Stimulated activated CD8-positive, alpha-beta memory T cell treated with anti-CD3 and anti-CD28 coated beads, Interleukin-4, amount 100 ng/mL, for 1 hour (primary cell): ENCODE measurements at places on chromosomes 2 and 18.

GRCh38 chr18:46630160-46630559, 26.9 kb downstream of the LOXHD1 start:
- no peak for DNase-seq

GRCh38 chr2:69188182-69188900, 175.4 kb downstream of the ANTXR1 start:
- no peak for DNase-seq

- no peak for DNase-seq
Observed at GRCh38 chr2:9174771-9175437, 31.7 kb upstream of the ASAP2 start.

DNA sequence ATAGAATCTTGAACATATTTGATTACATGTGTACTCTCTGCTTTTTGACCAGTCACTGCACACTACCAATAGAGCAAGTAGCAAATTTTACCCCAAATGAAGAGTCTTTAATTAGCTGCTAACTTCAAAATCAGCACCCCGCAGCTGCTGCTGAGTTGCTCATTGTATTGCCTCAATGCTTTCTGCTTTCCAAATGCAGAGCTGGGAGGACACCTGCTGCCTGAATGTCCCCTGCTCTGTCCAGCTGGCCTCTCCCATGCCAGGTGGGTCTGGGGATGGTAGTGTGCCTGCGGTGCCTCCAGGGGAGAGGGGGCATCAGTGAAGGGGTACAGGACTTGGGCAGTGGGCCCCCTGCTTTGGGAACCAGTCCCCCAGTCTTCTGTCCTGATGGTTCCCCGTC, 184.8 kb downstream of the PRKCE start:
- DNase-seq: no peak

- DNase-seq: no peak
Observed at GRCh38 chr2:38344813-38345212, 32.3 kb downstream of the ATL2 start.

DNA sequence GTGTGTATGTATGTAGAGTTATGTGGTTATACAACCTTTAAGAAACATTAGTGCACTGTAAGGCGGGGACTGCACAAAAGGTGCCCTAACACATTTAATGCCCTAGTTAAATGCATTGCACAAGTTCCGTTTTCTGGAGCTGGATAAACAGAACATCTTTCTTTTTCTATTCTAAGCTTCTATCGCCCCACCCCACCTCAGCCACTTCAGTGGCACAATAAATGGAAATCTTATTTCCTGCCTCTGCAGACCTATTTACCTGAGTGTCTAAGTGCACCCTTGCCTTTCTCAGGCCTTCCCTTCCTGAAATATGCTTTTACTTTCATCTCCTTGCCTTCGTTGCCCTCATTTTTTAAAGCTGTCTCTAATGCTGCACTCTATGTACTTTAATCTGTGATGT, 123.5 kb downstream of the TANC1 start:
- no peak for DNase-seq

DNA sequence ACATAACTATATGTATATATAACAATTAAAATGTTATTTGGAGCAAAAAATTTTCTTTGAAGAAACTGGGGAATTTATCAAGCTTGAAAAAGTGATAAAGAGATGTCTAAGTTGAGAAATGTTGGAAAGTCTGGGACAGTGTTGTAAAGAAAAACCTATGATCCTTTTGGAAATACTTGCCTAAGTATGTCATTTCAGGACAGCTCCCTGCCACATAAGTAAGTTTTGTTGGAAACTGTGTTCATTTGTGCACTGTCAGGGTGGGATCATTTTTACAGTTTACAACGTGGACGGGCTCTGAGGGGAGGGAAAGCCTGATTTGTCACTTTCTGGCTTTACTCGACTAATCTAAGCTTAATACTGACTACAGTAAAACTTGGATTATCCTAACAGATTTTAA, 10.4 kb upstream of the COL3A1 start:
- no peak for DNase-seq

GRCh38 chr2:234863043-234863934, 88.5 kb upstream of the SH3BP4 start:
- no peak for DNase-seq

GRCh38 chr2:73290049-73290839, 3.1 kb downstream of the EGR4 start:
- no peak for DNase-seq

DNA sequence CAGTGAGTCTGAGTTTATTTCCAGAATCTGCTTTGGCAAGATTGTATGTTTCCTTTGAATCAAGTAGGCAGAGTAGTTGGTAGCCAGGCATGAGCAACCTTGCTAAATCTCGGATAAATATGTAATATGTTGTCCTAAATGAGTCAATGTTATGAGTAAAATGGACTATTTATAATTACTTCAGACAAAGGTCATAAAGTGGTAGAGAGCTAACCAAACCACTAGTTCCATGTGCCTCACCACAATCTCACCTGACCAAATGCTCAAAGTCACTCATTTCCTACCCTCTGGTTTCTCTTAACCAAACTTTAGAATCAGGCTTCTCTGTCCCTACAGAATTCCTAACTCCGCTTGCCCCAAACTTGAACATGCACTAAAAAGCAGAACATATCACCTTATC, 261.2 kb upstream of the FSIP2 start:
- DNase-seq: no peak

DNA sequence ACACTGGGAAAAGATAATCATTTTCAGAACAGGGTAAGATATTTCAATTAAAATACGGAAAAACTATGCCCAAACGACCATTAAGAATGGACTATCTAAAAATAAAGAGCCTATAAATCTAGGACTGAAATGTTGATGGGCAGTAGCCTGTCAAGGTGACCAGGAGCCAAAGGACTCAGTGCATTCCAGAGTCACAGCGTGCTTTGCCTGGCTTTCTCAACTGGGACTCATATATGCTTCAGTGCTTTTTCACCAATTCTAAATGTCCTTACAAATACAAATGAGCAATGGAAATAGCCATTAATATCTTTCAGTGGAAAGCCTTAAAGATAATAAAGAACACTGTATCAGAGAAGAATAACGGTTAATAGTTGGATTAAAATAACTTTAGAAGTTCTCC, 35.4 kb downstream of the PREPL start:
- DNase-seq: no peak

GRCh38 chr2:64781711-64782390, 128.1 kb upstream of the SERTAD2 start:
- DNase-seq: no peak

GRCh38 chr18:28422577-28422976, 245.6 kb upstream of the CDH2 start:
- no peak for DNase-seq

- DNase-seq: no peak
Observed at GRCh38 chr2:201144101-201145051, 28.4 kb downstream of the CFLAR start.

GRCh38 chr2:151337643-151338042, 19.7 kb upstream of the TNFAIP6 start:
- DNase-seq: no peak

GRCh38 chr2:127763776-127764175, 47.2 kb downstream of the WDR33 start:
- no peak for DNase-seq

GRCh38 chr18:40904295-40904694, 1050.7 kb upstream of the PIK3C3 start:
- no peak for DNase-seq

DNA sequence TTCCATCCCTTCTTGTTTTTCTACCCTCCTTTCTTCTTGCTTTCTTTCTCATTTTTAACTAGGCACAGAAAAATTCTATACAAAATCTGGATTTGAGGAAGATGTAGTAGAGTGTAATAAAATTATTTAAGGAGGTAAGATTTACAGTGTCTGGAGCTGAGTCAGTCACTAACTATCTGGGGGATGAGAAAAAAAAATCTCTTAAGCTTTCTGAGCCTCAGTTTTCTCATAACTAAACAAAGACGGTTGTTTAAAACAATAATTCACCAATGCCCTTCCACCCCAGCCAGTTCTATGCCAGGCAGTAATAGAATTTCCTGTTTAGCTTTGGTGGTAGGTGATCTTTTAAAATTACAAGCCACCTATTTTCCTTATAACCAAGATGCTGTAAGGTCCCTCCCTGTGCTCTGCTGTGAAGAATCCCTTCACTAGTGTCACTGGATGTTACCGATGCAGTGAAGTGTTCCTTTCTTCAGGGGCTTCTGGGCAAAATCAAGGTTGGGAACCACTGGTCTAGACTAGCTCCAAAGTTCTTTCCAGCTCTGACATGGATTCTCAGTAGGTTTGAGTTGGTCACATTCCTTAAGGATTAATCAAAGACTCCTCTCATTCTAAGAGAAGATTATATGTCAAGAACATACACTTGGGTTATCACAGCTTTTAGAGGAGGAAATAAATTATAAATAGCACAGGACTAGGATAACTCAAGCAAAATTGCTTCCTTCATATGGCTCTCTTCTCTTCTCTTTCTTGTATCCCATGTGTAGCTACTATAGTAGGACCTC, 289.0 kb downstream of the CDH2 start:
- no peak for DNase-seq

DNA sequence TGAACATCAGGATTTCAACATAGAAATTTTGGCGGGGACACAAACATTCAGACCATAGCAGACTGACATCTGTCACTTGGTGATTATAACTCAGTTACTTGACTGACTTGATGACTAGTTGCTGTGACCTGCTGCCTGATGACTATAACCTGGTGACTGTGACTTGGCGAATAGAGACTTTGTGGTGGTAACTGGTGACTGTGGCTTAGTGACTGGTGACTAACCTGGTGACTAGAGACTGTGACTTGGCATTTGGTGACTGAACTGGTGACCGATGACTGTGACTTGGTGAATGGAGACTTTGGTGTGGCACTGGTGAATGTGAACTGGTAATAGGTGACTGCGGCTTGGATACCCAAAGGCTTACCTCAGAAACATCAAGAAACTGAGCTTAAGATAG, 563.1 kb upstream of the FAM98A start:
- no peak for DNase-seq
